Mucosa of descending colon (tissue), 3 donors: ENCODE measurements at places on chromosomes 11 and 22. TPM values are rescaled to one million over a fixed set of nuclear protein-coding genes. Genes with fewer than 3 reads are reported as not detected.

DNA sequence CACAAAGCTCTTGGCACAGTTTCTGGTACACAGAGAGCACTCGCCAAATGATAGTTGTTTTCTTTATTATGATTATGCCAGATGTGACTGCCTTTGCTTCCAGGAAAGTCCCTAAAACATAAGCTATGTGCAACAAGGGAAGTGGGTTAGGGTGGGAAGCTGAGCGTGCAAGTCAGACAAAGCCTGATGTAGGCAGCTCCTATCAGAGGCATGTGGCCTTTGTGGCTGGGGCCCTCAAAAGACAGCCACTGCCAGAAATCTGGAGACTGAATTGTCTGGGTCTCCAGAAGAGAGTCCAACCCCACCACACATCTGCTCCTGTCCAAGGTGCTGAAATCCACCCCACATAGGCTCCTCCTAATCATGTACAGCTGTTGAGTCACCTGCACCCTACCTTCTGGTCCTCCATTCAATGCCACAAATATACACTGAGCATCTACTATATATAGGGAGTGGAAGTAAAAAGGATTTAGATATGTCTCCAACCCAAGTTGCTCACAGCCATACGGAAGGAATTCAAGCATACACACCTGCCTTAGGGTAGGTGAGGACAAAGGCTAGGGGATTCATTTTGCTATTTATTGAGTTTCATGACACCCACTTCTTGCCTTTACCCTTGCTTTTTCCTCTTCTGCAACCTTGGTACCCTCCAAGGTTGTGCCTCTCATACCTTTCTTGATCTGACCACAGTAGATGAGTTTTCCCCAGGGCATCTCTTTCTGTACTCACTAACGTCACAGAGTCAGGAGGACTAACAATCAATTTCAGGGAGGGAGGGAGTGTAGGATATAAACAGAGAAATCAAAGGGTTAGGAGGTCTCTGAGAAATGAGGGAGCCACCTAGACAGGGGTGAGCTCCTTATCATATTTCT is 12.4 kb downstream of the SEC14L3 start:
- DNase-seq, result peak; percentile 16

- DNase-seq, result no peak
These were observed 5.5 kb downstream of the TMEM218 start for GRCh38 chr11:125105926-125106325.

GRCh38 chr11:84036664-84037194 is 750.6 kb upstream of the CCDC90B start:
- DNase-seq, result no peak

OR4S2 gene
- not detected for total RNA-seq

GRCh38 chr22:17699696-17700340 is 61.3 kb downstream of the BCL2L13 start:
- DNase-seq, result no peak

ZP1 gene
- 0.23 TPM for total RNA-seq

DNA sequence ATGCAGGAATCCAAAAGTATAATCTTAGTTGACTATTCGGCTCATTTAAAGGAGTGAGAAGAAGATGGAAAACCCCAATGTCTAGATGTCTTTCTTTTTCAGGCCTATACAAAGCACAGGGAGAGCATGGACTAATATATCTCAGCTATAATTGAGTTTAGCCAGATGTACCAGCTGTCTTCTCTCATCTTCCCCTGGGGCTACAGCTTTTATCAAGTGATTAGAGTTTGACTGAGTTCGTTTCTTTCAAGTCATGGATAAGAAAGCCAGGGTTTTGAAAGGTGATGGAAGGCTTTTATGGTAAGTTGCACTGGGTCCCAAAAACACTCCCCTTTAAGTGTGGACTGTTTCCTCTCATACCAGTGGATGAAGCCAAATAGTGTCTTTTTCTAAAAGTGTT is 1172.8 kb upstream of the TENM4 start:
- DNase-seq, result no peak

DNA sequence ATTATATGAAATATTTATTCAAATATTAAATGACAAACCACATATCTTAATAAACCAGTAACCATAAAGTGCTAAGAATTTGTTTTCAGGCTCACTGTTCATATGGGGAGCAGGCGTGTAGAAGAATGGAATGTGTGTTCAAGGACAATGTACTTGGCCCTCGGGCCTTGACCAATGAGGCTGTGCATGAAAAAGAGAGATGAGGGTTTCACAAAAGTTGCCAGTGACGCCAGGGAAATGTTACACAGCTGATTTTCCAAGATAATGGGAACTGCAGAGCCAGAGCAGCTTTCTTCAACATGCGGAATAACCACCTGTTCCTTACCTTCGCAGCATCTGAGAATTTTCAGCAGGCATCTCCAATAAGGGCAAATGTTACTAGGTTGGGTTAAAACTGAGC is 4.2 kb downstream of the SF1 start:
- no peak for DNase-seq

GRCh38 chr11:109153836-109154235 is 268.2 kb upstream of the C11orf87 start:
- DNase-seq, result no peak

CCDC73 gene
- not detected for total RNA-seq

DNA sequence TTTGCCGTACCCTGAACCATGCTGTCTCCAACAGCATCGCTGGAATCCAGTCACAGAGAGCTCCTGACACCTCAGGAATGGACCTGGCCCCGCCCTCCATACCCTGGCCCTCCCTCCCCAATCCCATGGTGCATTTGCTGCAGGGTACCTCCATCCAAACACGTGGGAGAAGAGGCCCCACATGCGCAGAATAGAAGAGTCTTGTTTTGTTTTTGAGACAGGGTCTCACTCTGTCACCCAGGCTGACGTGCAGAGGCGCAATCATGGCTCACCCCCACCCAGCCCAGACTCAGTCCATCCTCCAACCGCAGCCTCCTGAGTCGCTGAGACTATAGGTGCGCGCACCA is 2.3 kb upstream of the PNPLA2 start:
- DNase-seq, result no peak

OSM gene
- not detected for total RNA-seq

PHETA2 gene
- total RNA-seq, result 13.5 TPM

GRCh38 chr11:76406359-76406758 is 25.2 kb downstream of the GVQW3 start:
- DNase-seq, result no peak

ART1 gene
- total RNA-seq, result 1.8 TPM

DNA sequence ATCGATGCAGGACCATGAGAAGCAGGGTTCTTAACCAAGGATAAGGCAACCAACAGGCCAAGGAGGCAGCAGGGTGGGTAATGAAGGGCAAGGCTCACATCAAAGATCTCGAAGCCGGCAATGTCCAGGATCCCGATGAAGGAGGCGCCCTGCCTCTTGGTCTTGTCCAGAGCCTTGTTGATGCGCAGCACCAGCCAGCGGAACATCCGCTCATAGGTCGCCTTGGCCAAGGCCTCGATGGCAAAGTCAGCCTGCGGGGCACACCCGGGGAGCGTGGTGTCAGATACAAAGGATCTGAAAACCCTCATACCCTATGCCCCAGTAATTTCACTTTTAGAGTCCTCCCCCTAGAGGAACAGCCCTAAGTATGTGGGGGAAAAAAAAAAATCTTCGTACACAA is 63.5 kb downstream of the APOL1 start:
- no peak for DNase-seq

DNA sequence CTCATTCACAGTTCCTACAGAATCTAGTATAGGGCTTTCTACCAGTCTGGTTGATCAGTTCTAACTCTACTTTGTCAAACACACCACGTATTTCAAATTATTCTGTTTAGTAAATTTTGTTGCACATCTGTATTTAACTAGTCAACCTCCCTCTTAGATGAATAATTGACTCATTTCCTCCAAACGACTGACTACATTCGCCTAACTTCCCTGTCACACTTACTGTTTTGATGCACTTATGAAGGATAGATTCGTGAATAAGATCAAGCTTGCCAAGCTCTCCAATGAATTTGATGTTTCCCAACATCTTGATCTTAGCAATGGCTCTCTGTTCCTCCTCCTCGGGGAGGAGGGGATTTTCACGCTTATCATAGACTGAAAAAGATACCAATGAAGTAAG is 5.0 kb downstream of the EIF4G2 start:
- no peak for DNase-seq

LDHA gene
- 462 TPM for total RNA-seq

MUC5AC gene
- 0.63 TPM for total RNA-seq

GRCh38 chr22:29078036-29078868 is 5.4 kb downstream of the KREMEN1 start:
- no peak for DNase-seq

OR51B5 gene
- total RNA-seq, result not detected

- DNase-seq, result no peak
These were observed 74.8 kb downstream of the BDNF start for GRCh38 chr11:27625347-27625912.

CRYBA4 gene
- not detected for total RNA-seq

DNA sequence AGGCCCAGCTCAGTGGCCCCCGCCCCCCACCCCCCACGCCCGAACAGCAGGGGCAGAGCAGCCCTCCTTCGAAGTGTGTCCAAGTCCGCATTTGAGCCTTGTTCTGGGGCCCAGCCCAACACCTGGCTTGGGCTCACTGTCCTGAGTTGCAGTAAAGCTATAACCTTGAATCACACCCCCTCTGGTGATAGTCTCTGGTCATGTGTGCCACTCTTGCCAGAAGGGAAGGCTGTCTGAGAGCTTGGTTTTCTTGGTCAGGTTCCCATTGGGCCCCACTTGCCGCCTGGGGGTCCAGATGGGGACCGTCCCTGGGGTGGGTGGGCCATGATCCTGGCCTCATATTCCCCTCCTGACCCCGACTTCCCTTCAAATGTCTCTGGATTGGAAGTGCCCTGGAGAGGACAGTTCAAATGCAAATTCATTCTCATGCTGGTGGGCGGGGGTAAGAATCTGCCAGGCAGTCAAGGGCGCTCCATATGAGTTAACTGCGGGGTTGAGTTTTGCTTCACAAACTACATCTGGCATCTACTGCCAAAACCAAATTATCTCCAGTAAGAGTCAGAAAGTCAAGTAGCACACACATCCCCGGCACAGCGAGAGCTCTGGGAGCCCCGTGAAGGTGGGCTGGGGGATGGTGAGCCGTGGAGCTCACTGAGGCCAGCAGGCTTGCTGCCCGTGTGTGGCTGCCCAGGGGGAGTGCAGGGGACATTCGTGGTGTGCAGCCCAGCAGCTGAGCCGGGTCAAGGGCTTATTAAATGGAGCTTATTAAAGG is 35.7 kb downstream of the B3GAT1 start:
- DNase-seq, result no peak
